Camera-type eye (tissue), 1 donor: ENCODE measurements at places on chromosomes 4 and X. TPM values are rescaled to one million over a fixed set of nuclear protein-coding genes. Genes with fewer than 3 reads are reported as not detected.

Gene EXOC1L
- not detected for total RNA-seq

Gene NUP62CL
- total RNA-seq = 6.1 TPM

Gene TIGD4
- total RNA-seq = 9.6 TPM

Gene ZMAT1
- 32.4 TPM for total RNA-seq

Gene RXFP1
- 0.71 TPM for total RNA-seq

Gene ZNF630
- 12.4 TPM for total RNA-seq

Gene MAGEB5
- total RNA-seq = not detected

Gene SPANXA2
- not detected for total RNA-seq
